Endothelial cell of umbilical vein (primary cell): ENCODE measurements at places on chromosomes 2 and 18. TPM values are rescaled to one million over a fixed set of nuclear protein-coding genes. Genes with fewer than 3 reads are reported as not detected.

GRCh38 chr18:58858591-58859468 lies 5.8 kb upstream of the ZNF532 start:
- no peak overlapping the region for H3K27ac ChIP-seq
- DNase-seq, result no peak
- peaks cover 7% of the 10 kb centered on the region for H3K4me1 ChIP-seq
- H3K4me3 ChIP-seq, result no peak overlapping the region

DNA sequence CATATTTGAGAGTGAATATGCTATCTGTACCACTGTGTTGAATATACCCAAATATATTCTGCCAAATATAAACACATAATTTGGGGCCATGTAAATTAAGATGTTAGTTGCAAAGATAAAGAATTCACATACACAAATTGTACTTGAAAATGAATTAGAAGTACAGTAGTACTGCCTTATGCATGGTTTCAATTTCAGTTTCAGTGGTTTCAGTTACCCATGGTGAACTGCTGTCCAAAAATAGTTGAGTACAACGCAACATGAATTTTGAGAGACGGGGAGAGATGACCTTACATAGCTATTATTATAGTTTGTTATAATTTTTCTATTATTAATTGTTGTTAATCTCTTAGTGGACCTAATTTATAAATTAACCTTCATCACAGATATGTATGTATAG lies 1313.0 kb upstream of the FAM98A start:
- H3K27me3 ChIP-seq, result no peaks in the 10 kb centered on the region
- H3K27ac ChIP-seq, result no peak overlapping the region
- H3K4me3 ChIP-seq, result no peak overlapping the region
- no peak for DNase-seq

- H3K27me3 ChIP-seq, result no peaks in the 10 kb centered on the region
- H3K36me3 ChIP-seq, result no peaks in the 10 kb centered on the region
- H3K4me1 ChIP-seq, result peaks cover 21% of the 10 kb centered on the region
- H3K27ac ChIP-seq, result peak within 1 kb of the TSS; percentile 76
- DNase-seq, result peak; percentile 65
- H3K4me3 ChIP-seq, result peak within 1 kb of the TSS; percentile 83
Measured at GRCh38 chr2:168247341-168248261, at the start of gene STK39. STK39 (minus strand) TSS chr2:168247595; CDS start chr2:168247435, 160 bp downstream.

- H3K4me3 ChIP-seq, result no peak overlapping the region
- no peak for DNase-seq
- no peaks in the 10 kb centered on the region for H3K27me3 ChIP-seq
- H3K27ac ChIP-seq, result no peak overlapping the region
- H3K36me3 ChIP-seq, result no peaks in the 10 kb centered on the region
Measured at GRCh38 chr2:239269173-239269885, 131.5 kb downstream of the HDAC4 start.

DNA sequence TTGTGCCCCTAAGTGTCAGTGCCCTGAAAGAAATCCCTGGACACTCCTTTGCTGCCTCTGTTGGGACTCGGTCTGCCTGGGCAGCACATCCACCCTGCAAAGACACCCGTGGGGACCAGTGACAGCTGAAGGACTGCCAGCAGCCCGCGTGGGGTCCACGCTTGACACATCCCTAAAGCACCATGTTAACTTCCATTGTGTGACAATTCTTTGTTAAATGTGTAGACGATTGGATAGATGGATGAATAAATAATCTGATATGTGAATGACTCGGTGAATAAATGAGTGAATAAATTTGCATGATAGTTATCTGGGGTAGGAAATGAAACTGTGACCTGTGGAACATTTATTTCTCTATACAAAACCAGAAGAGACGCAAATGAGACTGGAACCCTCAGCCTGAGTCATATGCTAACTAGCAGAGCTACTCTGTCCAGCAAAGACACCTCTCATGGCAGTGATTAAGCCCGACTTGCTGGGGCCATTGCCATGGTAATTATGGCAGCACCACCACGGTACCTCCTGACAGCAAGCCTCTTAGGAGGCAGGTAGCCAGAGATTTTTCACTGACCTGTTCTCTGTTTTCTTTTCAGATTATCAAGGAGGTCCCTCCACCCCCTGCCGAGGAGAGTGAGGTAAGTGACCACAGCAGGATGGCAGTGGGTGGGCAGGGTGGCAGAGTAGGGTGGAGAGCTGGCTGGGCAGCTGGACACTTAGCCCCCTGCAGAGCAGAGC lies 156.8 kb downstream of the ANTXR1 start:
- no peak overlapping the region for H3K4me3 ChIP-seq
- no peaks in the 10 kb centered on the region for H3K27me3 ChIP-seq
- H3K27ac ChIP-seq, result no peak overlapping the region
- no peaks in the 10 kb centered on the region for H3K36me3 ChIP-seq

DNA sequence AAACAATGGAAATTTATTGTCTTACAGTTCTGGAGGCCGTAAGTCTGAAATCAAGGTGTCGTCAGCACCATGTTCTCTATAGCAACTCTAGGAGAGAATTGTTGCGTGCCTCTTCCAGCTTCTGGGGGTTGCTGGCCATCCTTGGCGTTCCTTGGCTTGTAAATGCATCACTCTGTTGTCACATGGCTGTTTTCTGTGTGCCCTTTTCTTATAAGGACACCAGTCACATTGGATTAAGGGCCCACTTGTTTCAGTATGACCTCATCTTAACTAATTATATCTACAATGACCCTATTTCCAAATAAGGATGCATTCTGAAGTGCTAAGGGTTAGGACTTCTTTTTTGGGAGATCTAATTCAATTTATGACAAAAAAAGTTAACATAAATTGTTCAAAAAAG lies 1.4 kb upstream of the PLEK start:
- H3K4me1 ChIP-seq, result no peaks in the 10 kb centered on the region
- H3K27ac ChIP-seq, result no peak overlapping the region
- no peaks in the 10 kb centered on the region for H3K27me3 ChIP-seq
- no peak for DNase-seq

DNA sequence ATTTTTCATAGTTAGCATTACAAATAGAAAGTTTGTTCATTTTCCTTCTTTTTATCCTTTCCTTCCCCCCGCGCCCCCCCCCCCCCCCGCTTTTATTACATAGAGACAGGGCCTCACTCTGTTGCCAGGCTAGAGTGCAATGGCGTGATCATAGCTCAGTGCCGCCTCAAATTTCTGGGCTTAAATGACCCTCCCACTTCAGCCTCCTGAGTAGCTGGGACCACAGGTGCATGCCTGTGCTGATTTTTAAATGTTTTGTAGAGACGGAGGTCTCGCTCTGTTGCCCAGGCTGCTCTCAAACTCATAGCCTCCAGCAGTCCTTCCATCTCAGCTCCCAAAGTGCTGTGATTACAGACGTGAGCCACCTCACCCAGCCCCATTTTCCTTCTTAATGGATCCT lies 91.2 kb upstream of the ALPP start:
- H3K4me3 ChIP-seq, result no peak overlapping the region
- no peak for DNase-seq
- H3K27me3 ChIP-seq, result no peaks in the 10 kb centered on the region
- no peaks in the 10 kb centered on the region for H3K4me1 ChIP-seq
- no peak overlapping the region for H3K27ac ChIP-seq

- peaks cover 22% of the 10 kb centered on the region for H3K4me1 ChIP-seq
- no peak within 1 kb of the TSS for H3K4me3 ChIP-seq
- peak; percentile 18 for DNase-seq
Measured at GRCh38 chr2:72147303-72147971, at the start of gene CYP26B1. CYP26B1 (minus strand) TSS chr2:72147862; CDS start chr2:72147834, 28 bp downstream.

GRCh38 chr18:55269622-55270021 lies 310.4 kb upstream of the CCDC68 start:
- no peak overlapping the region for H3K4me3 ChIP-seq
- peaks cover 27% of the 10 kb centered on the region for H3K36me3 ChIP-seq
- H3K4me1 ChIP-seq, result peaks cover 61% of the 10 kb centered on the region
- H3K27ac ChIP-seq, result no peak overlapping the region

DNA sequence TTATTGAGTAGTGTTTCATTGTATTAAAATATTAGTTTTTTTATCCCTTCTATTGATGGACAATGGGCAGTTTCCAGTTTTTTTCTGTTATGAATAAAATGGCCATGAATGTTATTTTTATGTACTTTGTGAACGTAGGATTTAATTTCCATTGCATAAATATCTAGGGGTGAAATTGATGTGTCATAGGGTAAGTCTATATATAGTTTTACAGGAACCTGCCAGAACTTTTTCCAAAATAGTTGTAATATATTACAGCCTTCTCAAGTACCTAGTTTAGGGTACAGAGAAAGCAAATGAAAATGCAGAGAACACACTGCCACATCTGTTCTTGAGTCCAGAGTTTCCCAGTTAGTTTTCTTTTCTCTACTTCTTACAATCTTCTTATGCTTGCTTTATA lies 378.6 kb downstream of the MEIS1 start:
- no peaks in the 10 kb centered on the region for H3K36me3 ChIP-seq
- H3K4me3 ChIP-seq, result no peak overlapping the region
- DNase-seq, result no peak
- H3K27me3 ChIP-seq, result no peaks in the 10 kb centered on the region

- no peaks in the 10 kb centered on the region for H3K27me3 ChIP-seq
- no peaks in the 10 kb centered on the region for H3K36me3 ChIP-seq
- DNase-seq, result no peak
- no peak overlapping the region for H3K4me3 ChIP-seq
- H3K27ac ChIP-seq, result no peak overlapping the region
- no peaks in the 10 kb centered on the region for H3K4me1 ChIP-seq
Measured at GRCh38 chr18:75036917-75037688, 171.8 kb downstream of the PTGR3 start.

- H3K27me3 ChIP-seq, result no peaks in the 10 kb centered on the region
- no peak overlapping the region for H3K27ac ChIP-seq
- H3K4me3 ChIP-seq, result no peak overlapping the region
Measured at GRCh38 chr2:206452242-206452641, 8.9 kb downstream of the ADAM23 start.

Gene OTX1
- 0.30 TPM in 1 of 2 replicates, not detected in the other for total RNA-seq

Gene IL18R1
- 3.6 and 4.0 TPM in 2 replicates for total RNA-seq

Gene SP5
- total RNA-seq, result not detected in 2 replicates

Gene SNORC
- total RNA-seq, result 2.6 and 4.0 TPM in 2 replicates

Gene RAB27B
- 0.09 TPM in 1 of 2 replicates, not detected in the other for total RNA-seq

Gene TDRD15
- not detected in 2 replicates for total RNA-seq

Gene CAVIN2
- 171 and 202 TPM in 2 replicates for total RNA-seq
